Mesothelial cell of epicardium (in vitro differentiated cells): ENCODE measurements at places on chromosomes 3 and 15. TPM values are rescaled to one million over a fixed set of nuclear protein-coding genes. Genes with fewer than 3 reads are reported as not detected.

DNA sequence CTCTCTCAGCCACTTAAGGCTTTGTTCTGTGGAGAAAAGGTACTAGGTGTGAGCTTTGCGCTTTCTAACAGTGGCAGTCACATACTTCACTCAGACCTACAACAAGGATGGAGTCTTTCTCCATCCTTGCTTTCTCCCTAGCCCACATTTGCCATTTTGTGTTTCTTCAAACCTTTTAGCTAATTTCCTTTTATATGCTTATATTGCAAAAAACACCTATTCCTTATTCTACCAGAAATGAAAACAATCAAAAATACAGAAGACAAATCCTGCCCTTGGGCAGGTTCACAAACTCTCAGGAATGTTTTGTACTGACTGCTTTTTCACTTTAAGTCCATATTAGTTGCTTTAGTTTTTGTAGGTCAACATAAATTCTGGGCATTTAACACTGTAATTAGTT lies 914.2 kb downstream of the SQOR start:
- H3K27me3 ChIP-seq: peaks cover 8% of the 10 kb centered on the region
- no peaks in the 10 kb centered on the region for H3K36me3 ChIP-seq
- no peaks in the 10 kb centered on the region for H3K4me1 ChIP-seq
- H3K27ac ChIP-seq: no peak overlapping the region
- DNase-seq: no peak

PSMA4 gene
- 163 to 176 TPM (median 165 TPM) in 3 replicates for total RNA-seq

DNA sequence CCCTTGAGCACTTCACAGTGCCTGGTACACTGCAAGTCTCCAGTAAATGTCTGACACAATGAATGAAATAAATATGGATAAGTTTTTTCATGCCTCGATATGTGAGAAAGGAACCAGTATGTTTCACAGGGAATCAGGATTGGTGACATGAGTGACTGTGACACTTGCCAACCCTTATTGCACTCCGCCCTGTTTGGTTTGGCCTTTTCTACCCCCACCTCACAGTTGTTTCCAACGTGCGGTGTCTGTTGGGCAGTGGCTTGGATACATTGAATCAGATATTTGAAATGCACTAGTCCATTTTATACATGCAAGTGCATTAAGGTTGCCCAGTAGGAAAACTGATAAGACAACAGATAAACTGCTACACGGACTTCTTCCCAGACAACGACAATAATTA lies 2.0 kb downstream of the NPHP3 start:
- no peaks in the 10 kb centered on the region for H3K27me3 ChIP-seq
- peaks cover 8% of the 10 kb centered on the region for H3K36me3 ChIP-seq
- DNase-seq: no peak
- H3K27ac ChIP-seq: peak overlapping the region; percentile 10
- peaks cover 33% of the 10 kb centered on the region for H3K4me1 ChIP-seq

- no peak overlapping the region for H3K4me3 ChIP-seq
- no peak for DNase-seq
- no peaks in the 10 kb centered on the region for H3K36me3 ChIP-seq
- no peaks in the 10 kb centered on the region for H3K27me3 ChIP-seq
These were observed 34.3 kb downstream of the STT3B start for GRCh38 chr3:31567036-31567435.

DPPA4 gene
- 86.2 to 89.3 TPM (median 87.7 TPM) in 3 replicates for total RNA-seq
